GM03348 (cell line): ENCODE measurements at places on chromosomes 6 and 20.

GRCh38 chr20:54086507-54087039 lies 16.2 kb upstream of the BCAS1 start:
- peak; percentile 73 for DNase-seq

GRCh38 chr20:33917831-33918525 lies 75.7 kb upstream of the RALY start:
- DNase-seq: no peak

DNA sequence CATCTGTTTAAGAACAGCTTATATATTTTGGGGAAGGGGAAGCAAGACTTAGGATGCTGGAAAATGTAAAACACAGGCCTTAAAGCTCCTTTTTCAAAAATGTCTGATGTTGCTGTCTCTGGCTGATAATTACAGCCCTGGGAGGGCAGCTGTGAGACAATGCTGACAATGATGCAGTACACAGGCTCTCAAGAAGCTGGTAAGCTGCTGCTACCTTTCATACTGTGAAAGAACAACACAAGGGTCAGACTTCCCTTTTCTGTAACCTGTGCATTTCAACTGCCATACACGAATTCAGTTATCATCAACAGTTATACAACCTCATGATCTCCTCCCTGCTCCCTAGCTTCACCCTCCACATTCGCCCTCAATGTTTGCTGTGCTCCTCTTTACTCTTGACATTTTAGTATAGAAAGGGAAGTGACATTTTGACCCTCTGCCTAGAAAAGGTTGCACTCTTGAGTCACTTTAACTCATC lies 25.2 kb downstream of the MAP7 start:
- no peak for DNase-seq

GRCh38 chr6:43910638-43911353 lies 140.8 kb downstream of the VEGFA start:
- peak; percentile 71 for DNase-seq

- DNase-seq: no peak
Measured at GRCh38 chr6:16305246-16305725, 66.9 kb downstream of the GMPR start.

DNA sequence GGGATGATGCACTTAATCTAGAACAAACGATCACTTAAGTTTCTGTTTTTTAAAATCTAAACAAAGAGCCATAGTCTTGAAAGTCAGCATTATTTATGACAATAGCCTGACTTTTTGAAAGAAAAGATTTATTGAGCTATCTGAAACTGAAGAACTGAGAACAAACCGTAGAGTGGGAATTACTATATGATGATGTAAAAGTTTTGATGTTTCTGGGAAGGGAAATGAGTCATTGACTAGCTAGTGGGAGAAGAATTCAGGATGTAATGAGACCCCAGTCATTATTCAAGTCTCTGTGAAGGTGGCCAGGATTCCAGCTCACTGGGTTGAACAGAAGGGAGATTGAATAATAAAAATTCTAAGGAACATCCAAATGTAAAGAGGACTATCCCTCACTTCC lies 83.4 kb upstream of the FABP7 start:
- peak; percentile 18 for DNase-seq

DNA sequence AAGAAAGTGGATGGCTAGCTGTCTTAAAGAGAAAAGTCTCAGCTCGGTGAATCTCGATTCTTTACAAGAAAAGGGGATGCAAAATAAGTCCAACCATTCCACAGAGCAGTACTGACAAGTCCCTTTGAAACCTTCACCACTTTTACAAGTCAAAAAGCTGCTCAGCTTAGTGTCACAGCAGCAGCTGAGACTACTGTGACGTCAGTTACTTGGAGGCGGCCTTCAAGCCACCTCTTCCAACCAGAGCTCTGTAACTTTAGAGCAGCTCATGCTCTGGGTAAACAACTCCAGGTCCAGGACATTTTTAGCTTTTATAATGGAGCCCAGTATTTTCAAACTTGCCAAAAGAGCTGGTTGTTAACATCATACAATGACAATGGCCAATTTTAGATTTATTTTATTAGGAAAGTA lies at the start of gene KIAA0408:
KIAA0408 (minus strand) TSS at position 159 of the 411 bp plus-strand sequence. CDS start 5,408 bp downstream, outside the sequence.
- DNase-seq: peak; percentile 52

DNA sequence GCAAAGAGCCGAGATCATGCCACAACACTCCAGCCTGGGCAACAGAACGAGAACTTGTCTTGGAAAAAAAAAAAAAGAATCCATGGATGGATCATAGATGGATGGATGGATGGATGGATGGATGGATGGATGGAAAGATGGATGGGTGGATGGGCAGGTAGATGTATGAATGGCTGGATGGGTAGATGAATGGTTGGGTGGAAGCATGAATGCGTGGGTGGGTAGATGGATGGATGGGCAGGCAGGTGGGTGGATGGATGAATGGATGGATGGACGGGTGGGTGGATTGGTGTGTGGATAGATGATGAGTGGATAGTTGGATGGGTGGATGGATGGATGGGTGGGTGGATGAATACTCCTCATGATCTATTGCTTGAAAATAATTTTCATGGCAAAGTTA lies 1.4 kb downstream of the JPH2 start:
- no peak for DNase-seq

GRCh38 chr20:38900606-38901005 lies 25.6 kb upstream of the FAM83D start:
- DNase-seq: no peak
